SK-N-MC (cell line): ENCODE measurements at places on chromosomes 2 and 18.

- no peak for DNase-seq
Observed at GRCh38 chr18:77114415-77115191, 18.0 kb downstream of the MBP start.

GRCh38 chr2:5932556-5933469, 240.6 kb downstream of the SOX11 start:
- no peak for DNase-seq

DNA sequence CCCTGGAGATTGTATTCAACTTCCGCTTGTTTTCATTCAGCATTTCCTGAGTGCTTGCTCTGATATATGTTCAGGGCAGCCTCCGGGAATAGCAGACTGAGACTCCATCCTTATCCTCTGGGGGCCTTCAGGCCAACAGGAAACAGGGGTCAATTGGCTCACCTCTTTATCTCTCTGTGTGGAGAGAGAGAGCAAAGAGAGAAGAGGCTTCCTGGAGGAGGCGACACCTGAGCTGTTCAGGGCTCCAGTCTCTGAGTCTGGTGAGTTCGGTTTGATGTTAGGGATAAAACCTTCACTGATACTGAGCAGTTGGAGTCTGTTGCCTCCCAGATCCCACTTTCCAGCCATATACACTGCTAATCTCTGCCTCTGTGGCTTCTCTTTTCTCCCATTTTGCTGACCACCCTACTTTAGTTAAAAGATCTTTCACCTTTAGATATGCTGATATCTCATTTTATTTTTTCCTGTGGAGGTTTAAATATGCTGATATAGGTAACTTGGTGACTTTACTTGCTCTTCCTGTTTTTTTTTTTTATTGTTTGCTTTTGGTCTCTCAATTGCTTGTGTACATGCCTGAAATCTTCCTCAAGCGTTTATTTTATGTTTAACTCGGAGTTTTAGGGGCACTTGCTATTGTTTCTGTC, 56.9 kb downstream of the KCNS3 start:
- DNase-seq, result no peak

DNA sequence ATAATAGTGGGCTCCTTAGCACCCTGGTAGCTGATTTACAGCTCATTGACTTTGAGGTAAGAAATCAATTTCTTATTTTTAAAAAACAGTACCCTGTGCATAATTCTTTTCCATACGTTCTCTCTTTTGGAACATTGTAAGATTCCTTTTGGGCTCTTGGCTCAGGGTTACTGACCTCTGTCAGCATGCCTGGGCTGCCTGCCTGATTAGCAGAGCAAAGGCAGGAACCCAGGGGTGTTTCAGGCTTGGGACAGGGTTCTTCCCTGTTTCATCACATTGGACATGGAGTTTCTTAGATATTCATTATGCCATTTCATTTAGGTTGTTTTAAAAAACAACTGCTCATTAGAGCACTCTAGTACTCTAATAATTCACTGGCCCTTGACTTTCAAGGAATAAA, 73.8 kb upstream of the ITM2C start:
- no peak for DNase-seq

GRCh38 chr2:128394007-128394730, 75.5 kb upstream of the HS6ST1 start:
- no peak for DNase-seq

DNA sequence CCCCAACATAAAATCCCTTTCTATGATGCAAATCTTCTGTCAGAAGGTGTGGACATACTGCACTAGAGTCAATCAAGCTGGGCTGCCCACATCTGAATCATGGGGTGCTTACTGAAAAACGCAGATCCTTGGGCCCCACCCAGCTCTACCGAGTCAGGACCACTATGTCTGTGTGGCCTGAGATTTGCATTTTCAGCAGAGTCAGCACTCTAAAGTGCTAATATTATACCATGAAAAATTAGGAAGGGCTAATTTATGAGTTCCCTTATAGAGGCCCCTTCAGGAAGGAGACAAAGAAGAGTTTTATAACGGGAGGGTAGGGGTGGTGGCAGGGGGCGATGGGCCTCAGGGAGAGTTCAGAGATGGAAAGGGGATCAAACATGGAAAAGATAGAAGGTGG, 163.3 kb upstream of the NABP1 start:
- DNase-seq, result no peak

GRCh38 chr2:166568409-166568808, 74.4 kb upstream of the SCN7A start:
- peak; percentile 75 for DNase-seq

GRCh38 chr2:166499281-166499680, 5.2 kb upstream of the SCN7A start:
- no peak for DNase-seq

DNA sequence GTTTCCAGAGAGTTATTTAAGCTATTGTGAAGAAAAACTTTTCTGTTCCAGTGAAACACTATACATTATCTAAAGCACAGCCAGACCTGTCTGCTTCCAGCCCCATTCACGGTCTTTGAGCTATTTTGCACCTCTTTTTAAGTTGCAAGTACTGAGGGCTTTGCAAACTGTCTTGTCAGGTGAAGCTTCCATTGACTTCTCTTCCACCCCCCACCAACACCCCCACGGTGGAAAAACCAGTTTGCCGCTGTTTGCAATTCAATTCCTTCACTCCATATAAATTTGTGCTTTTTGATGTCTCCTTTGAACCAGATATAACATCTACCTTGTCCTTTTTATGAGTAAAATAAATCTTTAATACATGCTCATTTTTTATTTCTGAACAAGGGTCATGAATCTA, 15.7 kb downstream of the B3GNT7 start:
- DNase-seq, result no peak

DNA sequence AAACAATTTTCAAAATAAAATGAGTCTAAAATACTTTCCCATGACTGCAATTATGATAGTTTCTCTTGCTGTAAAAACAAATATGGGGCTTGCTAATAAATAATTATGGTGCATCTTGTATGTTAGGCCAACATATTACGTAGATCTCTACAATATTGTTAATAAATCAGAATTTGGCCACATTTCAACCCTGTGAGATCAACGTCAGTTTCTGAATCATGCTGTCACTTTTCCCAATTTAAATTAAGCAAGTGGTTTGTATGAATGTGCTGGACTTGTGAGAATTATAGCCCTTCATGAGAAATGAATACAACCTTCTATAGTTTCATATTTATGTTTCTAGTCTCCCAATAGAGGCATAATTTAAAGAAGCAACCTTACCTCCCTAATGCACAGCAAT, 808.9 kb downstream of the SUCLG1 start:
- DNase-seq, result no peak

DNA sequence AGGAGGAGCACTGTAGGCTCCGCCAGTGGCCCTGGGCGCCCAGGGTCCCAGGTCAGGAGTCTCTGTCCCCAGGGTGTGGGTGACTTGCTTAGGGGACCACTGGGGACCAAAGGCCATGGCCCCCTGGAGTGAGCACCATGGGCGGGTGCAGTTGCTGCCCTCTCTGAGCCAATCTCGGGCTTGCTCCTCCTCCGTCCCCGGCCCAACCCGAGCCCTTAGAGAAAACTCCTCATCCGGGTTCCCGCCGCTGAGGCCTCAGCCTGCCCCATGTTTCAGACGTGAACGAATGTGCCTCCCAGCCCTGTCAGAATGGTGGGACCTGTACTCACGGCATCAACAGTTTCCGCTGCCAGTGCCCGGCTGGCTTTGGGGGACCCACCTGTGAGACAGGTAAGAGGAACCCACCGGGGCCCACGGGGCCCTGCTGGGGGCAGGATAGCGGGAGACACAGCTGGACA, 38.6 kb downstream of the SNED1 start:
- no peak for DNase-seq
